ENCODE measurements at places on chromosomes 3 and 15.

DNA sequence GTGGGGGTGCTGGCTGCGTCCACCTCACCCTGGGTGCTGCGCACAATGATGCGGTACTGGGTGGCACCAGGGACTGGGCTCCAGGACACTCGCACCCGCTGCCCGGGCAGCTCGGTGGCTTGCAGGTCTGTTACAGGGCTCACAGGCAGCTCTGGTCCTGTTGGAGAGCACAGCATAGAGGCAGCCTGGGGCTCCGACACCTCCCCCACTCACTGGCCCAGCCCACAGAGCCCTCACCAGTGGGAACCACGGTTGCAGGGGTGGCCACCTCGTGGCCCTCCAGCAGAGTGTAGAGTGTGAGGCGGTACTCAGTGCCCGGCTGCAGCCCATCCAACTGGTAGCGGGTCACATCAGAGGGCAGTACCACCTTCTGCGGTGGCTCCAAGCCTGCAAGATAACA is 3.7 kb downstream of the COL7A1 start:
- DNase-seq: no peak

DNA sequence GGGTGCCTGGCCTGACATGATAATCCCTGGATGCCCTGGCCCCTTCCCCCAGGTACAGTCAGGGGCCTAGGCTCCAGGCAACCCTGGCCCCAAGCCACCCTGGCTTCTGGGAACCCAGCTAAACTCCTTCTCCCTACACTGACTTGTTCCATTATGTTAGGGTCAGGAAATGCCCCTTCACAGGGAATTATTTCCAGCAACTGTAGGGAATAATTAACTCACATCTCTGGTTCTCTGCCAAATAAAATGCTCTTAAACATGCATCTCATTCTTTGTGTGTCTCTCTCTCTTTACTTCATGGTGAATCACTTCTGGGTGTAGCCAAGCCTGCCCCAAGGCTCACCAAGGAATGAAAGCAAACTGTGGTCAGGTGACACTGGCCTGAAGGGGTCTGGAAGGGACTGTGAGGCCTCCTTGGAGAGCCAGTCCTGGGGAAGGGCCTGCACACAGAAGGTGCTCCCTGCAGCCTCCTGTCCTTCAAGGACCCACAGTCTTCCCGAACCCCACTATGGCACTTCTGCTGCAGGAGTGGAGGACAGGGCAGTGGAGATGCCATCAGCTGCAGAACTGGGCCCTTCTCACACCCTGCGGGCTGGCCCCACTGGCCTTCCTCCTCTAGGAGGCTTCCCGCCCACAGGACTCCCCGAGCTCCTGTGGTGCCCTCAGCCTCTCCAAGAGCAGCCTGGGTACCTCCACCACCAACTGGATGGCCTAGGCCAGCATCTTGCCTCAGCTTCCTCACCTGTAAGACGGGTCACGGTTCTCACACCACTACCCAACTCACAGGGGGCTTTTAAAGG is 17.6 kb downstream of the TKT start:
- DNase-seq: peak; percentile 88

DNA sequence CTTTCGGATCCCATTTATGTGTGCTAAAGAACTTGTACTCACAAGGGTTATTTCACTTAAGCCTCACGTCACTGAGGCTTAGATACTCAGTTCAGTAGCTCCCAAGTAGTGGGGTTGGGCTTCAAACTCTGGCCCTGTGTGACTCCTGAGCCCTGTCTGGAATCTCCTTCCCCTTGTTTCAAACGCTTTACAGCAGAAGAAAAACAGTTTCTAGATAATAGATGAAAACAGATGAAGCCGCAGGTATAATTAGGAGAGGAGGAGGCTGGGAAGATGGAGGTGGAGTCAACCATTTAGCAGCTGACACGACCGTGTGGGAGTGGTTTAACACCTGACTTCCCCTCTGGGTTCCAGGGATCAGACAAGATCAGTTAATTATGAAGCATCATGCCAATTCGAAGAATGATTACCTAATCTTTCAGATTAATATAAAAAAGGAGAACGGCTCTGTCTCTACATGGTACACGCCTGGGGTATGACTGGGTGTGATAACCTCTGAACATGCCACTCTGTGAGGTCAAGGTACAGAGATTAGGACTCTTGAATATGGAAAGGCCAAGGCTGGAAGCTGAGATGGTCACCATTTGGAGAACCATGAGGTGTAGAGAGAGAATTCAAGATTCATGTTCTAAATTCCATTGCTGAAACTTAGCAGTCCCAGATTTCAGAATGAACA is 31.1 kb downstream of the TPM1 start:
- DNase-seq: no peak

DNA sequence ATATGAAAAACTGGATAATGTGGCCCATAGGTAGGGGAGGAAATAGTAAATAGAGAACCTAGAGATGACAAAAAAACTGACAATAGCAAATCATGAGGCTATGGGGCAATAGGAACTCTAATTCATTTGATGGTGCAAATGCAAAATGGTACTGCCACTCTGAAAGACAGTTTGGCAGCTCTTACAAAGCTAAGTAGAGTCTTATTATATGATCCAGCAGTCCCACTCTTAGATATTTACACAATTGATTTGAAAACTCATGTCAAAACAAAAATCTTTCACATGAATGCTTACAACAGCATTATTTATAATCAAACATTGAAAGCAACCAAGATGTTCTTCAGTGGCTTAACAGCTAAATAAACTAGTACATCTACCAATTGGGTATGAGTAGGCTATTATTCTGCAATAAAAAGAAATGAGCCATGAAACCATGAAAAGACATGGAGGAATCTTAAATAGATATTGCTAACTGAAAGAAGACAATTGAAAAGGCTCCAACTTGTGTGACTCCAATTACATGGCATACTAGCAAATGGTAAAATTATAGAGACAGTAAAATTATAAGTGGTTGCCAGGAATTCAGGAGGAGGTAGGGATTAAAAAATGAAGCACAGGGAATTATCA is 321.8 kb upstream of the STAC start:
- DNase-seq: no peak

- no peak for DNase-seq
Observed at GRCh38 chr3:52229656-52230055, 4.2 kb upstream of the TLR9 start.

DNA sequence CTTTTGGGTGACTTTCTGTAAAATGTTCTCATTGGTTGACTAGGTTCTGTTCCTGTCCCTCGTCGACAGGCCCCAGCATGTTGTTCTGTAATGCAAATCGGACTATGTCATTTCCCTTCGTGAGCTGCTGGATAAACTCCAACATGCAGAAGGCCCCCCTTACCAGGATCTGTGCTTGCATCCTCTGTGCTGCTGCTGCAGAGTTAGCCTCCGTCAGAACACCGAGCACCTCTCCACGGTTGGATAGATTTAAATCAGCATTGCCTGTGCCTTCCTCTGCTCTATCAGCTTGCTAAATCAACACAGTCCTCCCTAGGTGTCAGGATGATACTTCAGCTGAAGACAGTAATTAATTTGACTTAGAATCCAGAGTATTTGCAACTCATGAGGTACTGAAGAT is 12.7 kb upstream of the MINDY4B start:
- no peak for DNase-seq

All from amniotic stem cell (primary cell).